GM12865 (cell line): ENCODE measurements at places on chromosomes 11 and 22.

- DNase-seq, result peak; percentile 27
Observed at GRCh38 chr11:87036756-87037449, 831 bp upstream of the TMEM135 start.

GRCh38 chr22:27621486-27622070 lies 180.0 kb downstream of the MN1 start:
- no peak for DNase-seq

DNA sequence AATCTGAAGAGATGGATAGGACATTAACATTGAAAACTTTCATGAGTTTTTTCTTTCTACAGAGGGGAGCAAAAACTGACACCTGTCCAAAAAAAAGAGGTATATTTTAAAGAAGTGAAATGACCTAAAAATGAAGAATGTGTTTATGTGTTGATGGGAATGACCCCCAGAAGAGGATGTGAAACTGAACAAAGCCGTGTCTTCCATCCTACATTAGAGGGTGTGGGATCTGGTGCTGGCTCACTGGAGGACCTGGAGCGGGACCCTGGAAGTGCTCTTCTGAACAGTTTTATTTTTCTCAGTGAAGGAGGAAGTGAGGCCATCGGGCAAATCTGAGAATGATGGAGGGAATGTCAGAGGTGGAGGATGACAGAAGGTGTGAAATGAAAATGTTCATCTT lies 470.1 kb downstream of the NTM start:
- no peak for DNase-seq

GRCh38 chr11:116918925-116919655 lies 81.7 kb upstream of the APOA1 start:
- DNase-seq, result no peak

DNA sequence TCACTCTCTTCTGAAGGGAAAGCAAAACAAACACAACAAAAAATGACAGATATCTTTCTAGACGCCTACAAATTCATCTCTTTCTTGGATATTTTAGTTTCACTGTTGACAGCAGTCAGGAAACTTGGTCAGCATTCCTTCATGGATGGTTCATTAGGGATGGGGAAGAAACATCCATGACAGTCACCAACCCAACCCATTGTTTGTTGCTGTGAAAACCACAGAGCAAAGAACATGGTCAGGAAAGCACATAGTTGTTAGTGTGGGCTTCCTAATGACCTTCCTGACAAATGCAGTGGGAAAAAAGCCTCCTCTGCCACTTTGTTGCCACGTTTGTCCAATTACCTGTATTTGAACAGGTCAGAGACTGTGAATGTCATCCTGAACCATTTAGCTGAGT lies 139.8 kb upstream of the SNX19 start:
- DNase-seq, result no peak
